CD4-positive, CD25-positive, alpha-beta regulatory T cell (primary cell): ENCODE measurements at places on chromosomes 1 and 21. TPM values are rescaled to one million over a fixed set of nuclear protein-coding genes. Genes with fewer than 3 reads are reported as not detected.

DNA sequence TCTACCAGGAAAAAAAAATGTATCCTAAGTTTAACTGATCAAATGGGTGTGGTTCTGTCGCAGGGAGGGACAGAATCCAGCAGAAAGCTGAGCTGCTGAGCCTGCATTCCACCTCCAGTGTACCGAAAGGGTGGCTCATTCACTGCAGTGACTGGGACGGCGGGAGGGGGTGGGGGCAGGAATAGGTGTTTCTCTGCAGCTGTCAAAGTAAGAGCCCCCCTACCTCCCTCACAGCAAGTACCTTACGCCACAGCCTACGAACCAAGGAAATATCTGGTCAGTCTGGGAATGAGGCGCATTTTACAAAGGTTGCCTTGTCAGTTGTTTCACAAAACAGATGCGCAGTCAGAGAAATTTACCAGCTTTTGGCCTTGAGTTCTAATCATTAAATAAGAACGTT lies 1.7 kb downstream of the S100B start:
- H3K4me3 ChIP-seq, result no peak overlapping the region
- peaks cover 17% of the 10 kb centered on the region for H3K4me1 ChIP-seq
- DNase-seq, result no peak
- H3K36me3 ChIP-seq, result no peaks in the 10 kb centered on the region
- no peak overlapping the region for H3K27ac ChIP-seq
- H3K27me3 ChIP-seq, result no peaks in the 10 kb centered on the region

DNA sequence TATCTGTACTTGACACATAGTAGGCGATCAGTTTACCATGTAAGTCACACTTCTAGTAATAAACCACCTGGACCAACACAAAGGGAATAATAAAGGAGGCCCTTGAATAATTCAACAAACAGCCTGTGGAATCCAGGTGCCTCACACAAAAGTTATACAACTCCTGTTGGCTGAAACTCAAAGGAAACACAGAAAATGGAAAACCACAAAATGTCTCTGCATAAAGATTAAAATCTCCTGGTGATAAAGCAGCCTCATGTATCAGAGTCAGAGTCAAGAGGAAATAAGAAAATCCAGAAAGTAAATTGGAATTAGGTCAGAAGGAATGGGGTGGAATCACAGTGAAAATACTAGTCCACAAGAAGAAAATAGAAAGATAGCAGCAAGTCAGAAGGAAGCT lies 592.5 kb downstream of the NPHP4 start:
- no peaks in the 10 kb centered on the region for H3K4me1 ChIP-seq
- H3K27me3 ChIP-seq, result no peaks in the 10 kb centered on the region
- no peak overlapping the region for H3K27ac ChIP-seq
- no peak overlapping the region for H3K4me3 ChIP-seq

- no peaks in the 10 kb centered on the region for H3K4me1 ChIP-seq
- no peak overlapping the region for H3K27ac ChIP-seq
- no peak overlapping the region for H3K4me3 ChIP-seq
- DNase-seq, result no peak
Measured at GRCh38 chr1:240682859-240683242, 70.9 kb upstream of the GREM2 start.

- H3K4me1 ChIP-seq, result peaks cover 20% of the 10 kb centered on the region
- no peak overlapping the region for H3K27ac ChIP-seq
- H3K27me3 ChIP-seq, result no peaks in the 10 kb centered on the region
- DNase-seq, result no peak
Measured at GRCh38 chr1:19414515-19415121, 70.7 kb downstream of the CAPZB start.

DNA sequence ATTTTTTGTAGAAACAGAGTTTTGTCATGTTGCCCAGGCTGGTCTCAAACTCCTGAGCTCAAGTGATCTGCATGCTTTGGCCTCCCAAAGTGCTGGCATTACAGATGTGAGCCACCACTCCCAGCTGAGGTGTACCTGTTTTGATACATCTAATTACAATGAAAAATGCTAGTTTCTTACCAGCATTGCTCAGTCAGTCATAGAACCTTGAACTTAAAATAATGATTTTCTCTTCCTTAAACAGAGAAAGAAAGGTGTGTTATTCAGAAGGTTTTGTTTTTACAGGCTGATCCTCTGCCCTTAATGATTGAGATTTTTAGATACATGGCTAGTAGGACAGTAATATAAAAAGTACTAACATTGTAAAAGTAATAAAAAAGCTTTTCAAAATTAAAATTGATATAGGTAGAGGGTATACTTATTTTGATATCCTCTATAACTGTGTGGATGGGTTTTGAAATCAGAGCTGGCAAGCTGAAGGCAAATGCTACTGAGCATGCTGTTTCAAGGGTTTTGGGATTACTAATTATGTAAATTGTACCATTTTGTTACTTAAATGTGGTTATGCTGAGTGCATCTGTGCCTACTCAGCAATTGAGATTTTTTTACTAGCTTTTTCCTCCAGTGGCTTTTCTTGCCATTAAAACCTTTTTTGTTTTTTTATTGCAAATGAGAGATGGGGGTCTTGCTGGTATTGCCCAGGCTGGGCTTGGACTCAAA lies 16.1 kb downstream of the PRRC2C start:
- H3K36me3 ChIP-seq, result peaks cover 29% of the 10 kb centered on the region
- H3K4me1 ChIP-seq, result peaks cover 56% of the 10 kb centered on the region
- DNase-seq, result no peak
- H3K27ac ChIP-seq, result peak overlapping the region; percentile 28

DNA sequence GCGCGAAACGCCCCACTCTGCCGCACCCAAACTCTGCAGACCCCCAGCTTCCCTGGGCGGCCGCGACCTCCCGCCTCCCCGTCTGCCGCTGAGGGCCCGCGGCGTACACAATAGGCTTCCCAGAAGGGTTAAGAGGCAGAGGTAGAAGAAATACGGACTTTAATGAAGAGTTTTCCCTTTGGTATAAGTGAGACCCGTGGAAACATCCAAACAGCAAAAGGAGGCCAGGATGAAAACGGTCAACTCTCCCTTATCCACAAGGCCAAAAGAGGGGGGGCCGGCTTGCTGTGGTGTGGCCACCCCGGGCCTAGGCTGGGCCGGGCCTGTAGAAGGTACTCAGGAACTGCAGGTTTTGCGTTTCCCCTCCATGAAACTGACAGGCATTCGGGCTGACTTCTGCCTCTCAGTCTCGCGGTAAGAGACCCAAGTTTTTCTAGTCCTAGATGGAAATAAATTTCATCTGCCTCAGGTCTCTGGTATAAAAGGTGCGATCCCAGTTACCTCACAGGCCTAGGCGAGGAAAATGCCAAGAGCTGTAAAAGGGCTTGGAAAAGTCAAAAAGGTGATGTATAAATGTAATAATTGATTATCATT lies 671 bp upstream of the PYGO2 start:
- peak overlapping the region; percentile 92 for H3K27ac ChIP-seq
- peak overlapping the region; percentile 64 for H3K4me3 ChIP-seq
- peaks cover 37% of the 10 kb centered on the region for H3K4me1 ChIP-seq
- peak; percentile 55 for DNase-seq

The AMY1C gene
- total RNA-seq, result not detected
